ENCODE measurements at places on chromosomes 4 and X.

DNA sequence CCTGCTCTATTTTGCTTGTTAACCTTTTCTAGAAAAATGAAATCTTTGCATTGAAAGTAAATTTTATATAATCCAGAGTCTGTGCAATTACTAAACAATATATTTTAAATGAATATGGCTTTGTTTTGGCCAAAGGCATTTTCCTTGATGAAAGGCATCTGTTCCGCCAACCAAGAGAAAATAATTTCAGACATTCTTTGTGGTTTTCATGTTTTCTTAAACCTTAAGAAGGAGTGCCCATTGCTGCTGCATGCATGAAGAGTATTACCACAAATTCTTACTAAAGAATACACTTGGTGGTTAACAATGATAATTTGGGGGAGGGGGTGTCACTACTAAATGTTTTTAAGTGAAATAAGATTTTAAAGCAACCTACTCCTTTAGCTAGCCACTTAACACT is 2.7 kb upstream of the PDGFC start:
- DNase-seq: peak; percentile 91

GRCh38 chr4:140871368-140871767 is 115.2 kb upstream of the TBC1D9 start:
- DNase-seq: no peak

- peak; percentile 9 for DNase-seq
Measured at GRCh38 chr4:41957634-41958033, 22.4 kb downstream of the TMEM33 start.

DNA sequence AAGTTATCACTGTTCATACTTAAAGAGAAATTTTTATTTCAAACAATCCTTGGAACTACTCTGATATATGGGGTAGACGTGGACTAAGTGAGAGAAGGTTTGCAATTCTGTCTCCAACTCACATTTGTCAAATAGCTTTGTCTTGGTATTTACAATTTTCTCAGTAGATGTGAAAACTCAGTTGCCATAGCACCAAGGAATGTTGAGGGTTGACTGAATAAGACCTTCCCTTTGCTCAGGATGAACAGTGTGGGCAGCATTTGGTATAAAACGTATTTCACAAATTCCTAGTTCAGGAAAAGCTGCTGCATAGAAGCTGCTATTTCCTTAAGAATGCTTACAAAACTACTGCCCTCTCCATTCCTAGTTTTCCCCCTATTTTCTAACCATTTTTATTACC is 399.5 kb downstream of the NKX6-1 start:
- DNase-seq: peak; percentile 0

- DNase-seq: no peak
Measured at GRCh38 chr4:183012879-183013729, 86.0 kb upstream of the WWC2 start.

GRCh38 chr4:163331629-163332376 is 593 bp downstream of the NPY1R start:
- peak; percentile 13 for DNase-seq

DNA sequence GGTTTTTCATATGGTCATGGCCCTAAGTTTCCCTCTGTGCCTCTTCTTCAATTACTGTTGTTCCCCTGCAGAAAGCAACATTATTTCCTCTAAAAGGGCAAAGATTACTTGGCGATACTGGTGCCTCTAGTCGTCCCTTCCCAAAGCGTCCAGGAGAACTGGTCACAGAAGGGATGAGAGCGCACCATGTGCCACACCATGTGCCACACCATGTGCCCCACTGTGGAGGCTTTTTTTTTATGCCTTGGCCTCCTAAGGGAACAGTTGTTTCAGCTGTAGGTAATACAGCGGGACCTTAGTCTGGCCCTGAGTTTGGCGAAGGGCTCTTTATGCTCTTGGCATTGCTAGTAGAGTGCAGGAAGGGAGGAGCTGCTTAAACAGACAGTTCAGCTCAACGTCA is 11.5 kb upstream of the FGG start:
- no peak for DNase-seq

DNA sequence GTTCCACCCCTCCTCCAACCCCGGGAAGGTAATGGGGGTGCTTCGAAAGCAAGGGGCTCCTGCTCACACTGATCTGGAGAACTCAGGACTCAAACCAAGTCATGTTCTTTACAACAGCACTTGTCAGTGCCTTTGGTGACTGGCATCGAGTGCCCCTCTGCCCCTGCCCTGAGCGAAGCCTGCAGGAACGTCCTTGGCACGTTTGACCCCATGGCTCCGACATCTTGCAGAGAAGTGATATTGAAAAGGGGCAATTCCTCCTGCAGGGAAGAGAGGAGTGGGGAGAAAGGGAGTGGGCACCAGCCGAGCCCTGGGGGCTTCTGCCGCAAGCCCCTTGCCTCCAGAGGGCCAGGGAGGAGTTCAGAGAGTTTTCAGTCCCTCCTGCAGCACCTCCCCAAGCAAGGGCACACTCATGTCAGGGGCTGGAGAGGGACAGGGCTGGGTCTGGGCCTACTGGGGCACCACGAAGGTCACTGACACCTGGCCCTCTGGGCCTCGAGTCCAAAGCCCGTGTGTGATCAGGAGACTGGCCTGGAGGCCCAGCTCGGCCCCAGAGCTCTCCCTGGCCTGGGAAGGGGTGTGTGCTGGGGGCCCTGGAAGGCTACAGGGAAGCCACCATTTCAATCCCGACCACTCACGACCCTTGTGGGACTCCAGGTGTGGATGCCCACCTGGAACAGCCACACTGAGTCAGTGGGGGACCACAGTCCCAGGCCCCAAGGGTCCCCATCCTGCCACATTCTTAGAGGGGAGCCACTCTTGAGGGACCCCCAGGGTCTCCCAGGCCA is 94.9 kb upstream of the NKX1-1 start:
- DNase-seq: no peak

- no peak for DNase-seq
Measured at GRCh38 chr4:1975880-1976279, 32.9 kb downstream of the NELFA start.

All from fibroblast of skin of scalp (primary cell).